Thoracic aorta (tissue), 2 donors: ENCODE measurements at places on chromosomes 5 and 9.

- DNase-seq: no peak
Measured at GRCh38 chr5:173582216-173583111, 34.0 kb downstream of the BOD1 start.

DNA sequence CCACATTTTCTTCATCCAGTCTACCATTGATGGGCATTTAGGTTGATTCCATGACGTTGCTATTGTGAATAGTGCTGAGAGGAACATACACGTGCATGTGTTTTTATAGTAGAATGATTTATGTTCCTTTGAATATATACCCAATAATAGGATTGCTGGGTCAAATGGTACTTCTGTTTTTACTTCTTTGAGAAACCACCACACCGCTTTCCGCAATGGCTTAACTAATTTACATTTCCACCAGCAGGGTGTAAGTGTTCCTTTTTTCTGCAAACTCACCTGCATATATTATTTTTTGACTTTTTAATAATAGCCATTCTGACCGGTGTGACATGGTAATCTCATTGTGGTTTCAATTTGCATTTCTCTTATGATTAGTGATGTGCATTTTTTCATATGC is 82.2 kb upstream of the RFX3 start:
- DNase-seq: no peak

DNA sequence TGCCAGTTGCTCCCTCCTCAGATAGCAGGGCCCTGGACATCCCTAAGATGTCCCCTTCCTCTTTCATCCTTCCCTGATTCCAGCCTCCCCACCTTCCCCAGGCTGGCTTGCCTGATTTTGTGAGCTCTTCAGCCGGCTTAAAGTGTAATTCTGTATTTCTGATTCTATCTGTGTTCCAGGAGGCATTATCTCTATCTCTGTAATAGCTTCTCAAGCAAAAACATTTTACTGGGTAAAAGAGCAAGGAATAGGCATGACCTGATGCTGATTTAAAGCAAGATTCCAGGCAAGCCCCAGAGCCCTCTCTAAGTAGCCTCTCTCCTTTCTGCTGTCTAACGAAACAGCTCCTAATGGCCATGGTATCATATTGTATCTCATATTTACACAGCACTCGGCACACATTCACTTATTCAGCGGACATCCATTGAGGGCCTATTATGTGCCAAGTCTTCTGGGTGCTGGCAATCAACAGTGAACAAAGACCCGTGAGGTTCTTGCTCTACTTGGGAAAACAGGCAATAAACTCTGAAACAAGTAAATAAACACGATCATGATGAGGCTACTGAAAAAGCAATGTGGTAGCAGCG is 100.9 kb upstream of the MSX2 start:
- no peak for DNase-seq

DNA sequence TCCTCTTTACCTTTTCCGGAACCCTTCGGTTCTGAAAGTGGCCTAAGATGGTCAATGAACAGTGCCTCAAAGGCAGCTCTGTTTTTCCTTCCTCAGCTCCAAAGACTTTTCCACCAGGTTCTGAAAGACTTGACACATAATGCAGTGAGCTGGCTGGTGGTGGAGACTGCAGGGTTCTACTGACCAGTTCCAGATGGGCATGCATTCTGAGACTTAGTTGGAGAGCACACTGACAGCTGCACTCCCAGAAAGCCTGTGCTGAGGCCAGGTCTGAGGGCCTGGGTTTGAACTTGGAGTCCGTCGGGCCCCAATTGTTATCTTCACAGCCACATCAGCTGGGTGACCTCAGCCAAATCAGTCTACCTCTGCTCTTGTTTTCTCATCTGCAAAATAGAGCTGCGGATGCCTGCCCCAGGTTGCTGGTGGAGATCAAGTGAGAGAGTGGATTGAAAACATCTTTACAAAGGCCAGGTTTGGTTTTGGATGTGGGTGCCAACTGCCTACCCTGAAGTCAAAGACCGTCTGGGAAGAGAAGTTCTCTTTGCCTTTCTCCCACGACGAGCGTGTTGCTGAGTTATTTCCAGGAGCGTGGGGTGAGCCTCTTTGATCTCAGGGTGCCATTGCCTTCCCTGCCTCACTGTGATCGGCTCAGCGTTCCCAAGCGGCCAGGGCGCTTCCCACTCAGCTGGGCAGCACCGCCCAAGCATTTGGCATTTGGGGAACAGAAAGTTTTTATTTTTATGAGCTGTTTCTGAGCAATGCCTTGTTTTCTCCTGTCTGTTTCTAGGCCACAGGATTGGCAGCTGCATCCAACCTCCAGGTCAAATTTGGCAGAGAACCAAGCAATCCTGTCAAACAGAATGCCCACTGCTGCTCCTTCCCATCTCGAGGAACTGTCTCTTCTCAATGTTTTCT is 54.9 kb downstream of the RAD23B start:
- DNase-seq: no peak
